ENCODE measurements at places on chromosomes 7 and 10. TPM values are rescaled to one million over a fixed set of nuclear protein-coding genes. Genes with fewer than 3 reads are reported as not detected.

GRCh38 chr10:78804411-78805032 lies 264.2 kb upstream of the ZMIZ1 start:
- no peak for DNase-seq

- no peak for DNase-seq
Measured at GRCh38 chr7:28686418-28686800, 271.7 kb downstream of the TRIL start.

DNA sequence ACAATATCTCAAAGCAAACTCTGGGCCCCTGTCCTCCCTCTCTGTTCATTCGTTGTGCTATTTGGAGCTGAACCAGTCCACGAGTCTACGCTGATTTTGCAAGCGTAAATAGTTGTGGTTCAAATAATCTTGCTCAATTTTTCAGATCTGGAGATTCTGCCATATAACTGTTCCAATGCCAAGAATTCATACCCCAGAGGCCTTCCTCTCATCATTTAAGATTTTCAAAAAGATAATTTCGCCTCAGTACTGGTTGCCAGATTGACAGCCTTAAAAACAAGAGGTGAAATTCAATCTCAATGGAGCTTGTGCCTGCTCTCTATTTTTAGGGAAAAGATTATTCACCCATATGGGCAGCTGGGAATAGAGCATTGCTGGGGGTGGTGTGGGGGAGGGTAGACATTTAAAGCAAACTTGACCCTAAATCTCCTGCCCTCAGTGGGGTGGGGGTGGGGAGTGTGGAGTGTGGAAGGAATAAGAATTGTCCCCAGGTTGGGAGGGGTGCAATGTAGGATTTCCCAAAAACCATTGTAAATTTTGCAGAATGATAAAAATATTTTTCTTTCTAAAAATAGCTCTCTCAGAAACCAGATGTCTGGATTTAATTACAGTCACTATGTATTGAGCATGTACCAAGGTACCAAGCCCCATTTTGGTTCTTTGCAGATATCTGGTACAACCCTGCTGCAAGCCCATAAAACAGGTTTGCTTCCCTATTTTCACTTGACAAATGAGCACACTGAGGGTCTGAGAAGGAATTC lies 104.7 kb upstream of the EEPD1 start:
- DNase-seq: no peak

- DNase-seq: no peak
Measured at GRCh38 chr7:72413886-72414285, 1.7 kb upstream of the CALN1 start.

- no peak for DNase-seq
Measured at GRCh38 chr7:47330561-47331178, 251.2 kb downstream of the TNS3 start.

DNA sequence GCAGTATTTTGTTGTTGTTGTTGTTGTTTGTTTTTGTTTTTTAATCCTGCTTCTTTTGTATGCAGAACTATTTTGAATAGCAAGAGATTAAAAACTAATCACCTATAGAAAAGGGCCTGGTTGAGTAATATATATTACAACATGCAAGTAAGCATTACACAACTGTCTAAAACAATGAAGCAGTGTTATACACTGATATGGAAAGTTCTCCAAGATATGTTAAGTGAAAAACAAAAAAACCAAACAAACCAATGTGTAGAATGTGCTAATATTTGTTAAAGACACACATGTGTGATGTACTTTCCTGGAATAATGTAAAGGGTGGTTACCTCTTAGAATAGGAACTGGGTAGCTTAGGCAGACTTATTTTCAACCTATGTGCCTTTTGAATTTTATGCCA lies 117.4 kb downstream of the ZNF365 start:
- no peak for DNase-seq

DNA sequence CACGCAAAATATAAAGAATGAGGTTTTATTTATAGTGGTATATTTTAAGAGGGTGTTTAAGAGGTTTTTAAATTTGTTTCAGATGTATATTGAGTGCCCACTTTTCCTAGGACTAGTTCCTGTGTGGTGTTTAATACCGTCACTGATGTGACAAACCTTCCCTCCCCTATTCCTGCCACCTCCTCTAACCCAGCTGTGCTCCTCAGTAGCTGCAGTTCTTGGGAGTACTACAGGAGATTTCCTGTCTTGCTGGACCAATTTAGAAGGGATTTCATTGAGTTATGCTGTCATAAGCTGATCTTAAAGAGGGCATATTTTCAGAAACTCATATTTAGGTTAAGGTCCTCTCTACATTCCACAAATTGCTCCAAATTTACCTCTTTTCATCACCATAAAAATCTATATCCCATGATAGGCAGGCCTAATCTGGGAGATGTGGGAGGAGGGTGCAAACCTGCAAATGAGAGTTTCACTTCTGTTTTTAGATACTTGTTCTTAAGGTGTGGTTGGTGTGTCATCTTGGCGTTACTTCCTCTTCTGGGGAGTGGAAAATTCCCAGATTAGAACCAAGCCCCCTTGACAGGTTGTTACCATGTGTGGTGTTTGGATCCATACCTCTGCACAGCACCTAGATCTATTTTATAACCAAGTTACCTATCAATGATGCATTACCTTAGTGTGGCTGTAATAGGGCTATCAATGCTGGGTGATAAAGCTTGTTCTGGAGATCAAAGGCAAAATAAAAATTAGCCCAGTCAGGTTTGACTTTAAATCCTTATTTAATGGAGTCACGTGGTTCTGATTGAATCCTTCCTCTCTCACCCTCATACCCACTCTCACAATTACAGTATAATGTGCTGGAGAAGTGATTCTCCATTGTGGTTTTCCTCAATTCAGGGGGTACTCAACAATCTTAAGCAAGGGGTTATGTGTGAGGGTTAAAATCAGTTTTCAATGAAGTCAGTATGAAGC lies 141.1 kb downstream of the CDK14 start:
- no peak for DNase-seq

DNA sequence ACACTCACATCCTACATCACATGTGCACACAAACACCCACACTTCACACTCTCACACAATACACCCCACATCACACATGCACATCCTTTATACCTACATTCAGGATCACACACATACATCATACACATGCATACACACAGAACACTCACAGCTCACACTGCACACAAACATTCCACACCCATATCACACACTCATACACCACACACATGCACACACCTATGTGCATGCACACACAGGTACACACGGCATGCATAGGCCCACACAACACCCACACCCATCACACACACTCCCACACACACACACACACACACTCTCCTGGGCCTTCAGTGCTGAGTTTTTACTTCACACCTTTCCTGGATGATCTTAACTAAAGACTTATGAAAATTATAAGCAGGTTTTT lies 220.5 kb downstream of the DNAJB6 start:
- peak; percentile 7 for DNase-seq

DNA sequence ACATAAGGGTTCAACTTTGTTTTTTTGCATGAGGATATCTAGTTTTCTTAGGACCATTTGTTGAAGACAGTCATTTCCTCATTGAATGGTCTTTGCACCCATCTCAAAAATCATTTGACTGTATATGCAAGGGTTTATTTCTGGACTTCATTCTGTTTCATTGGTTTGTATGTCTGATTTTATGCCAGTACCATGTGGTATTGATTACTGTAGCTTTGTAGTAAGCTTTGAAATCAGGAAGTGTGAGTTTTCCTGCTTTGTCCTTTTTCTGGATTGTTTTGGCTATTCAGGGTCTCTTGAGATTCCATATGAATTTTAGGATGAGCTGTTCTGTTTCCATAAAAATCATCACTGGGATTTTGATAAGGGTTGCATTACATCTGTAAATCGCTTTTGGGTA lies 63.9 kb downstream of the SND1 start:
- no peak for DNase-seq

DNA sequence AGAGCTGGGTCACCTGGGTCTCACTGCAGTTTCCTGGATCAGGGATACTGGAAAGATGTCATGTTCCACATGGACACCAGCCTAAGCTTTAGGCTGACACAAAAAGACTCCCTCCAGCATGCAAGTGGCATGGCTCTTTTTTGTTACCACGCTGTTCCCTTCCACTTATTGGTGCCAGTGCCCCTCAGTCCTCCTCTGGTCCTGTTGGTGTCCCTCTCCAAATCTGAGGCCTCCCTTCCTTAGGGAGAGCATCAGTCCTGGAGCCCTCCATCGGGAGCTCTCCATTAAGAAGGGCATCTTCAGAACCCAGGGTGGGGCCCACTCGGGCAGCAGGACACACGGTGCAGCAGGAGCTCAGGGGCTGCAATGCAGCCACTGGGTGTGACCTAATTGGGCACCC lies 76.1 kb upstream of the LRRC18 start:
- peak; percentile 34 for DNase-seq

- no peak for DNase-seq
Measured at GRCh38 chr10:93445978-93446720, 36.0 kb downstream of the MYOF start.

DNA sequence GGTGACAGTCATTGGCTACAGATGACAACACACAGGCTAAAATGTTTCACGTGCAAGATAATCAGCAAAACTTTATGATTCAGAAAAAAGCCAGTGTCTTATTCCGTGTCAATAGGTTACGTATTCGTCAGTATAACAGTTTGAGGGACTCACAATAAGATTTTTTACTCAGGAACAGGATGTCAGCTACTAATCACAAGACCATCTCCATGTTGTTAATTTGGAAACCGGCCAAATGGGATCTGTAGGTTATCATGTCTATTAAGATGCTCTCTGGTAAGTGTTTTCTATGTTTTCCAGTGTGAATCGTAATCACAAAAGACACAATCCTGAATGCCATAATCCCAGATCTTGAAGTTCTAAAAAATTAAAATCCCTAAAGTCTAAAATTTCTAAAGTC lies 197.3 kb downstream of the ETV1 start:
- no peak for DNase-seq

- no peak for DNase-seq
Measured at GRCh38 chr10:51010977-51011376, 63.3 kb upstream of the PRKG1 start.

GRCh38 chr10:119633538-119634218 lies 17.5 kb upstream of the BAG3 start:
- no peak for DNase-seq

- DNase-seq: no peak
Measured at GRCh38 chr7:108049962-108050361, 47.0 kb upstream of the LAMB1 start.

DNA sequence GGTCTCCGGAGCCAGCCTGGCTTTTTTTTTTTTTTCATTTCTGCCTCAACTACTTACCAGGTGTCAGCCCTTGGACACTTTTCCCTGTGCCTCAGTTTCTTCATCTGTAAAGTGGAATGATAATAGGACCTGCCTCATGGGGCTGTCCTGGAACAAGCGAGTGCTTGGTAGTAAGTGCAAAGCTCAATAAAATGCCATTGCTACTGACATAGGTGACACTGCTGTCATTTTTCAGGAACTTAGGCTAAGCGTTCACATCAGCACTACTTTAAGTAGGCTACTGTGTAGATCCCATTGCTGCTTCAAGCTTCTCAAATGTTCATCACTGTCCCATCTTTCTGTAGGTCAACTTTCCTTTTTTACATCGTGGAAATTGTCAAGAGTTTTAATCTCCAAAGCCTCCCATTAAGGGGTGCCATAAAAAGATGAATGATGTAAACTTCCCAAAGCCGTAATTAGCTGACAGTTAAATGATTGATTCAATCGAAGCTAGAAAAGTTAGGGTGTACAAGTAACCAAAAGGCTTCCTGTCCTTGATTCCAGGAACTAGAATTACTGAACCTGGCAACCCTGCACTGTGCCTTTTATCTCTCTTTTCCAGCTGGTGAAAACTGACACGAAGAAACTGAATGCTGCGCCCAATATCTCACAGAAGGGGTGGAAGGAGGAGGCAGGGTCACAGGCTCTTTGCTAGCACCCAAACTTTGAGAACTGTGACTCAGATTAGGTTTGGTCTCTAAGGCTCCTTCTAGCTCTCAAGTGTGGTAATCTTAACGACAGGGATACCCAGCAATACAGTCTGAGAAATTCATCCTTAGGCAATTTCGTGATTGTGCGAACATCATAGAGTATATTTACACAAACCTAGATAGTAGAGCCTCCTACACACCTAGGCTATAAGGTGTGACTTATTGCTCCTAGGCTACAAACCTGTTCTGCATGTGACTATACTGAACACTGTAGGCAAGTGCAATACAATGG lies 861 bp upstream of the USP6NL start:
- no peak for DNase-seq

GRCh38 chr10:49568235-49568634 lies 29.3 kb upstream of the ERCC6 start:
- no peak for DNase-seq

DNA sequence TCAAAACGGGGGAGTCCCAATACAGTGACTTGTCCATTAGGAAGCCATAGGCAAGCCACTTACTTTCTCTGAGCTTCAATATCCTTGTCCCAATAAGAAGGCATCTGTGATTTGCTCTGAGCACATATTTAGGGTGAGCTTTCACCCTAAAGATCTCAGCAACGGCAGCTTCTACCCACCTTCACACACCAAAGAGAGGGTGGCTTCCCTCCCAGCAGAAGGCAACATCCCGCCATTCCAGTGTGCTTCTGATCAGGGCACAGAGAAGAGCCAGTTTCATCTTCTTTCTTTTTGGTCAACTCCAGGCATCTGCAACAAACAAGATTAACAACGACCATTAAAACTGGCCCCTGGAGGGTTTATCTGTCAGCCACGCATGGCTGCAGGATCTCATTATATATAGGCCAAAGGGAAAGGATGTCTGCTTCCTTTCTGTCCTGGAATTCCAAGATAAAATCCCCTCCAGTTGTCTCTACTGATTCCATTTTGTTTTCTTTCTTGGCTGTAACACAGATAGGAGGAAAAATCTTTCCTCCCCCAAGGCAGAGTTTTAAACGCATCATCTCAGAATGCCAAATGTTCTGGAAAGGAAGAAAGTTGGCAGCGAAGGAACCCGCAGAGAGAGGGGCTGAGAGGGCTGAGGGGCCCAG lies 491 bp upstream of the SH2D4B start:
- DNase-seq: no peak

DNA sequence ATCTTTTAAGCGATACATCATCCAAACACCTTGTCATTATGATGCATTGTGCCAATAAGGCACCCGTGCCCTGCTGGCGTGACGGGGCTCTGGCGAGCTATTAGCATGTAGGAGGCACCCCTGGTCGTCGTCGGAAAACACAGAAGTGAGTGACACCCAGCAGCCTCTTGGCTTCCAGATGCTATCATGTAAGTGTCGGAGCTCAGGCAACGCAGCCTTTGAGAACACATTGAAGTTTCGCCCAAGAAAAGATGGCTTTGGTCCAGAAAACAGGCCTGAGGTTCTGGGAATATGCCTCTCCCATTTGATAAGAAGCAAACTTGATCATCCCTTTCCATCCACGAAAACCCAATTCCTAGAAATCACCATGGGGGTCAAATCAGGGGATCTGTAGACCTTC lies 555.3 kb downstream of the GALNT17 start:
- DNase-seq: no peak

- no peak for DNase-seq
Measured at GRCh38 chr10:98901441-98902110, 334.1 kb downstream of the HPSE2 start.

- DNase-seq: no peak
Measured at GRCh38 chr7:149881328-149882247, 7.8 kb downstream of the ATP6V0E2 start.

AKR1D1 gene
- total RNA-seq: not detected

ACSM6 gene
- not detected for total RNA-seq

SPDYE1 gene
- total RNA-seq: not detected

KEL gene
- total RNA-seq: 0.87 TPM

OR6B1 gene
- total RNA-seq: not detected

ADAMTS14 gene
- 0.55 TPM for total RNA-seq

CHCHD2 gene
- total RNA-seq: 200 TPM

GRM3 gene
- total RNA-seq: not detected

LIPN gene
- total RNA-seq: 1.0 TPM

Measured in upper lobe of right lung (tissue), 1 donor.